ENCODE measurements at places on chromosomes 12 and 14. TPM values are rescaled to one million over a fixed set of nuclear protein-coding genes. Genes with fewer than 3 reads are reported as not detected.

ASPG gene
- polyA plus RNA-seq = 14.4 TPM

PTPN6 gene
- 25.2 TPM for polyA plus RNA-seq

SLCO1B1 gene
- polyA plus RNA-seq = not detected

CATSPERB gene
- polyA plus RNA-seq = 1.5 TPM

RPAP3 gene
- 42.3 TPM for polyA plus RNA-seq

IFI27 gene
- polyA plus RNA-seq = 5.1 TPM

PSME2 gene
- polyA plus RNA-seq = 145 TPM

CEP128 gene
- polyA plus RNA-seq = 6.9 TPM

KIAA0586 gene
- 12.1 TPM for polyA plus RNA-seq

ANKS1B gene
- polyA plus RNA-seq = 5.4 TPM

WSCD2 gene
- polyA plus RNA-seq = 9.0 TPM

GRCh38 chr14:102027951-102028350 lies 58.9 kb downstream of the HSP90AA1 start:
- DNase-seq = no peak

GRCh38 chr14:74898694-74899093 lies 17.0 kb downstream of the DLST start:
- DNase-seq = no peak

GRCh38 chr14:55950135-55950534 lies 168.1 kb upstream of the PELI2 start:
- no peak for DNase-seq

DNA sequence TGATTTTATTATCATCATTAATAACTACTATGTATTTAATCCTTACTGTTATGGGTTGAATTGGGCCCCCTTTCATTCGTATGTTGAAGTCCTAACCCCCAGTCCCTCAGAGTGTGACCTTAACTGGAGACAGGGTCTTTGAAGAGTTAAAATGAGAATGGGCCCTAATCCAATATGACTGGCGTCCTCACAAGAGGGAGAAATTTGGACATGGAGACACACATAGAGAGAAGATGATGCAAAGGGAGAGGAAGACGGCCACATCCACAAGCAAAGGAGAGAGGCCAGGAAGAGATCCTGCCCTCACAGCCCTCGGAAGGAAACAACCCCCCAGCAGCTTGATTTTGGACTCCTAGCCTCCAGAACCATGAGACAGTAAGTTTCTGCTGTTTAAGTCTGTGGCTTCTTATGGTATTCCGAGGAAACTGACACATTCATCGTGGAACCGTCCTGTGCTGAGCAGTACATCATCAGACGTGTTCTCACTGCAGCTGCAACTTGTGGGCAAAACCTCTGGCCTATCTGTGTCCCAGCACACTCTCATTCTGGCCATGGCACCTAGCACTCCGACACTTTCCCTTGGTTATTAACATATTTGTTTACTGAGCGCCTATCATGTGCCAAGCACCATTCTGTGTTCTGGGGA lies 127.6 kb downstream of the SLC38A6 start:
- DNase-seq = no peak

DNA sequence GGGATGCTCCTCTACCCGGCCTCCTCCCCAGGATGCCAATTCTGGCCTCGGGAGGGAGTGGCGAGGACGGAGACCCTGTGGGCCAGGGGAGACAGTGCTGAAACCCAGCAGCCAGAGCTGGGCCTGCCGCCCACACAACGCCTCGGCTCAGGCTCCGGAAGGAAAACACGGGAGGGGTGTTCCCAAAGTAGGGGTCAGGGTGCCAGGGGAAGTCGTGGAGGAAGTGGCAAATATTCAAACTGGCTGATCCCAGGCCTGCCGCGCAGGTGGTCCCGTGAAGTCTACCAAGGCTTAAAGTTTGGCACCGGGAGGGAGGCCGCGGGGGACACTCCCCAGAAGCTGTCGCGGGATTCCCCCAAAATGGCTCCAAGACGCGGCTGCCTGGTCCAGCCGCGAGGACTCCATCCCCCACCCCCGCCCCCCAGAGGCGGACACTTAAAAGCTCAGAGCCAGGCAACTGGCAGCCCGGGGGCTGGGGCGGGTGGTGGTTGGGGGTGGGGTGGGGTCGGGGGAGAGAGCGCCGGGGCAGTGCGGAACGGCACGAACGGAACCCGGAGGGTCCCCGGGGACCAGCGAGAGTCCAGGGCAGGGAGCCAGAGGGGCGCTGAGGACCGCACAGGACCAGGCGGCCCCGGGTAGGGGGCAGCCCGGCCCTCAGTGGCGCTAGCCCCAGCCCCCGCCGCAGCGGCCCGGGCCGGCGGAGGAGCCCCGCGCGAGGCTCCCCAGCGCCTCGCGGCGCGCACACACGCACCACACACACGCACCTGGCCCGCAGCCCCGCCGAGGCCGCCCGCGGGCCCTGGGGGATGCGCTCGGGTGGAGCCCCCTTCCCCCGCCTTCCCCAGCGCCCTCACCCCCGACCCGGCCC lies 20.0 kb downstream of the BEGAIN start:
- no peak for DNase-seq

DNA sequence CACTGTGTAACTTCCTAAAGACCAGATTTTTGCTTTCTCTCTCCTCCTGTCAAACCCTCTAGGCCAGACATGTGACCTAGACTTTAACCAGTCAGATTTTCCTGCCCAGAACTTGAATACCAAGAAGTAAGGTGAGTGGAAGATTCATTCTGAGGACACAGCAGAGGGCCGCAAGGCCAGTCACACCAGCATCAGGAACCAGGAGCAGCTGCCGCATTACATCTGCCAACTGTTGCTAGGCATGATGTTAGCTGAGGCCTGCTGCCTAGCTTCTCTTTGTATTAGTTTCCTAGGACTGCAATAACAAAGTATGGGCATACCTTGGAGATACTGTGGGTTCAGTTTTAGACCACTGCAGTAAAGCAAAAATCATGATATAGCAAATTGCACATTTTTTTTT lies 101.9 kb upstream of the BMP4 start:
- DNase-seq = no peak

DNA sequence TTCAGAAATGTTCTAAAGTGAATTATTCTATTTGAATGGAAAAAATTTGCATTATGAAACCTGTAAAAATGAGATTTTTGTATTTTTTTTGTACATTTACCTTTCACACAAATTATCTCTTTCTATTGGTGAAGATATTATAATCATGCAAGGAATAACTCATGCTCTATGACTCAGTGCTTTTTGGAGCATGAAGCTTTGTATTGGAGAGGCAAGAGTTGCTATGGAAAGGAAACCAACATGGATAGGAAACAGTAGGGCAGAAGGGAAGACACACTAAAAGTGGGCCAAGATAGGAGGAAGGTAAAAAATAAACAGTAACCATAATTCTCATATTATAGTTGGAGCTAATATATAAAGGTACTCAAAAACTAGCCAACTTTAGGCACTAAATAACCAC lies 79.0 kb downstream of the PLCZ1 start:
- DNase-seq = no peak

GRCh38 chr12:118500299-118500698 lies 123.9 kb downstream of the SUDS3 start:
- DNase-seq = no peak

DNA sequence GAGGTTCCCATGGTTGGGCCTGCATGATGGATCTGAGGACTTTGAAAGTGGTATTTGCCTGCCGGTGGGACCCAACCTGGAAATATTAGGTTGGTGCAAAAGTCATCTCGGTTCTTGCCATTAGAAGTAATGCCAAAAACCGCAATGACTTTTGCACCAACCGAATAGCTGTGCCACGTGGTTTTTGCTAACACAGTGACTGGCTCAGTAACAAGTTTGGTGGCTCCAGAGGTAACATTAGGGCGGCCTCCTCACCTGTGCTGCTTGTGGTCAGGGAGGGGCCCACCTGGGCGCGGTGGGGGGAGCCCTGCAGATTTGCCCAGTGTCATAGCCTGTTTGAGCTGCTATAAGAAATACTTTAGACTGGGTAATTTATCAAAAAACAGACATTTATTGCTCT lies 1.8 kb downstream of the BDKRB2 start:
- DNase-seq = no peak

GRCh38 chr12:14239350-14239934 lies 126.0 kb upstream of the ATF7IP start:
- no peak for DNase-seq

DNA sequence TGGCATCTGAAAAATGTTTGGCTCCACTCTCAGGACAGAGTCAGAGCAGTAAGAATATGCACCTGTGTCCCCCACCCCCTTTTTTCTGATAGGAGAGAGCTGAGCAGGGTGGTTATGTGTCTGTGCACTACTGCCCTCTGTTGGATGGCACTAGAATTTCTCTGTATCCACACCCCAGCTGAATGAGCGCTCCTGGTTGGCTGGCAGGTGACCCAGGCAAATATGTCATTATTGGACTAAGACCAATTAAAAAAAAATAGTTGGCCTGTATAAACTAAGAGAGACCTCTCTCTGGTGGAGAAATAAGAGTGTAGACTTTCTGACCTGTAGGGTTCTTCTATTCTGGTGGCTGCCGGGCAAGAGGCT lies 107.0 kb downstream of the PTCSC3 start:
- DNase-seq = no peak

- no peak for DNase-seq
Measured at GRCh38 chr12:30329281-30329680, 366.4 kb downstream of the IPO8 start.

GRCh38 chr12:54282949-54283593 lies 2.5 kb downstream of the HNRNPA1 start:
- no peak for DNase-seq

DNA sequence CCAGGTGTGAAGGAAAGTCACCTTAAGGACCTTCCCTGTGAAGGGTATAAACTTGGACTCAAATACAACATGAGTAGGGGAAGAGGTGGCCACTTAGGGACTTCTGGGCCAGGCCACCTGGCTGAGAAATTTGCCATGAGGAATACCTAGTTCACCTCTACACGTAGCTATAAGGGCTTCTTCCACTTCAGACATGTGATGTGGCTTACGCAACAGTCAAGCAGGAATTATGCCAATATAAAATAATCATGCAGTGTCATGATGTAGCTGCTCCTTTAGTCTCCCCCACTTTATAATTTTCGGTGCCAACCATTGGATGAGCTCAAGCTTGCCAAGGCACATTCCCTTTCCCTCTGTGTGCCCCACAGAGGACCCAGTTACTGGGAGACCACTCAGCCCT lies 166.6 kb upstream of the BCL2L14 start:
- no peak for DNase-seq

DNA sequence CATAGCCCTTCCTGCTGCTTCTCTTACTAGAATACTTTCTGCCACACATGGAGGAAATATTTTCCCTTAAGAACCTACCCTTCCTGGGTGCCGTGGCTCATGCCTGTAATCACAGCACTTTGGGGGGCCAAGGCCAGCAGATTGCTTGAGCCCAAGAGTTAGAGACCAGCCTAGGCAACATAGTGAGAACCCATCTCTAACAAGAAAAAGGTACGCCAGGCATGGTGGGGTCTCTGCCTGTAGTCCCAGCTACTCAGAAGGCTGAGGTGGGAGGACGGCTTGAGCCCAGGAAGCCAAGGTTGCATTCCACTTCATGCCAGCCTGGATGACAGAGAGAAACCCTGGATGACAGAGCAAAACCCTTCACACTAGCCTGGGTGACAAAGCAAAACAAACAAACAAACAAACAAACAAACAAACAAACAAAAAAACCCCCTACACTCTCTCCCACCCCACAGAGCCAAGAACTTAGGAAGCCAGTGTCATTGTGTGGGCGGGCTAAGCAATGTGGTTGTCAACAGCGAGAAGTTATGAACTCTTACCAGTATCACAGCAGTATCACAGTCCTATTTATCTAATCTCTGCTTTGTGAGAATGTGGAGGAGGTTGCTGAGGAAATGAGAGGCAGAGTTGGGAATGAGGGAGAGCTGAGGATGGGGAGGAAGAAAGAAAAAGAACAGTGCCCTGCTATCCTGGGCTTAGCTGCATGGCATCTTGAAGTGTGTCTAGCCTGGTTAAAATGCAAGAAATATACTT lies 53.8 kb upstream of the CLEC14A start:
- no peak for DNase-seq

DNA sequence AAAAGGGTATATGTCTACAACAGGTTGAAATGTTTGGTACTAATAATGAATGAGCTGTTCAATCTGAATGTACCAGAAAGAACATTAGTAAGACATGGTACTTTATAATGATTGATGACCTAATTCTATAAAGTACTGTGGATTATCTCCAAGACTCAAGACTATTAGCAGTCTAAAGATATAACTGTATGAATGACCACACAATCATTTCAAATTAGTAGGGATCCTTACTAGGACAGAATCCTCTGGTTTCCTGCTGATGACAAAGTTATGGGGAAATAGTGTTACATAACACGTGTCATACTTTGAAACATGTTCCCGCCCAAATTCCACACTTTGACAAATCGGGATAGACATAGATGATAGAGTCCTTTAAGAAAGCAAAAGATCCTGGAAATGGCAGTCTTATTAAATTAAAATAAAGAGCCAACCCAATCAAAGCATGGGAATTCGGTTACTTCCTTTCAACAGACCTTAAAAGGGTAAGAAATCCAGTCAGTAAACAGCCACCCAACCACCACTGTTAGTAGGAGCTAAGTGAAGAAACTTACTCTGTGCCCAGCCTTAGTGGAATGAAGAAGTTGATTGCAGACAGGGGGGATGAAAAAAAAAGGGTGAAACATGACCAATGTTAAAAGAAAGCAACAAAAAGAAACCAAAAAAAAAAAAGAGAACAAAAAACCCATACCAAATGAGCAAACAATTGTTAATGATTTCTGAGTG lies 2.8 kb downstream of the VPS29 start:
- no peak for DNase-seq

- DNase-seq = no peak
Measured at GRCh38 chr14:78747813-78748212, 577.6 kb downstream of the NRXN3 start.

DNA sequence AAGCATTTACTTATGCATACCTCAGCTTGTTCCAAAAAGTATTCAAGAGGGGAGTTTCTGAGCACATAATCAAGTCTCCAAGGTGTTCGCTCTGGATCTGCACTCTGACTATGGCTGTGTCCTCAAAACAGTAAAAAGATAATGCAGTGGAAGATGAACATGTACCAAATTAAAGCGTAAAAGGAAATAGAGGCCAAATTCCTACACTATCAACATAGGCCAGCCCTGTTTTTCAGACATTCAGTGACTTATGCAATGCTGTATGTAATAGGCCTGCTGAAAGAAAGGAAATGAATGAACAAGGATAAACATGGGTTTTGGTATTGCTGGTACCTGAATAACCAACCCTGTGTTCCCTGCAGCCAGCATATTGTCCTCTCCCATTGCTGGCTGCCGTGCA lies 115.7 kb downstream of the SAMD4A start:
- DNase-seq = no peak

GRCh38 chr12:47799357-47799955 lies 20.2 kb downstream of the HDAC7 start:
- DNase-seq = no peak

GRCh38 chr12:84689638-84690037 lies 223.0 kb downstream of the SLC6A15 start:
- no peak for DNase-seq

- DNase-seq = no peak
Measured at GRCh38 chr12:43118881-43119280, 433.1 kb downstream of the ADAMTS20 start.

- DNase-seq = no peak
Measured at GRCh38 chr12:106205208-106206069, 42.4 kb downstream of the CKAP4 start.

- DNase-seq = no peak
Measured at GRCh38 chr14:106107703-106108102, 581.3 kb downstream of the TMEM121 start.

Measured in renal pelvis (tissue), 12 donors.